DMS 273 treated with DMSO at 0.1 percent for 48 hours (cell line): ENCODE measurements at places on chromosomes 16 and 17.

GRCh38 chr16:85307552-85308364 is 195.5 kb upstream of the CIBAR2 start:
- DNase-seq = no peak

DNA sequence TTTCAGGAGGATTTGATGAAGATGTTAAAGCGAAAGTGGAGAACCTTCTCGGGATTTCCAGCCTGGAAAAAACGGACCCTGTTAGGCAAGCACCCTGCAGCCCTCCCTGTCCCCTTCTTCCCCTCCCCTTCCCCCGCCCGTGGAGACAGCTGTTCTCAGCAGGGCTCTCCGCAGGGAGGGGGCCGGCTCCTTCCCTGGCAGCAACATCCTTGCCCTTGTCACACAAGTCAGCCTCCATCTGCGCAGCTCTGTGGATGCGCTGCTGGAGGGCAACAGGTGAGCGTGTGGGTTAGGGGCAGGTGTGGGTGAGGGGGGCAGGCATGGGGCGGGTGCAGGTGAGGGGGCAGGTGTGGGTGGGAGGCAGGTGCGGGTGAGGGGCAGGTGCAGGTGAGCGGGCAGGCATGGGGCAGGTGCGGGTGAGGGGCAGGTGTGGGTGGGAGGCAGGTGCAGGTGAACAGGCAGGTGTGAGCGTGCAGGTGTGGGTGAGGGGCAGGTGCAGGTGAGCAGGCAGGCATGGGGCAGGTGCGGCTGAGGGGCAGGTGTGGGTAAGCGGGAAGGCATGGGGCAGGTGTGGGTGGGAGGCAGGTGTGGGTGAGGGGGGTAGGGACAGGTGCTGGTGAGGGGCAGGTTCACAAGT is 9.4 kb downstream of the CYBC1 start:
- no peak for DNase-seq

DNA sequence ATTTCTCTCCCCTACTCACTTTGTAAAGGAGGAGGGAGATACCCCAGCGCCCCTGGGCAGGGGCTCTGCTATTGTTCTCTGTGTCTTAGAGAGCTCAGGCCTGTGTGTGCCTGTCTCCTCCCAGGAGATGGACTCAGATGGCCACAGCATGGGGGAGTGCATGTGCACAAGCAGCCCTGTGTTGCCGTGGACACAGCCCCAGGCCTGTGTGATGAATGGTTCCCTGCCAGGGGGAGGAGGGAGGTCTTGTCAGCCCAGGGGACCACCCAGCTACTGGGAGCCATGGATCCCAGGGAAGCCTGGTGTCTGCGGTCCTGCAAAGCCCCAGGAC is 26.3 kb downstream of the GINS2 start:
- no peak for DNase-seq

GRCh38 chr17:29927546-29927945 is 2.5 kb downstream of the SSH2 start:
- no peak for DNase-seq

- no peak for DNase-seq
These were observed 143.7 kb upstream of the RCVRN start for GRCh38 chr17:10048629-10049350.

DNA sequence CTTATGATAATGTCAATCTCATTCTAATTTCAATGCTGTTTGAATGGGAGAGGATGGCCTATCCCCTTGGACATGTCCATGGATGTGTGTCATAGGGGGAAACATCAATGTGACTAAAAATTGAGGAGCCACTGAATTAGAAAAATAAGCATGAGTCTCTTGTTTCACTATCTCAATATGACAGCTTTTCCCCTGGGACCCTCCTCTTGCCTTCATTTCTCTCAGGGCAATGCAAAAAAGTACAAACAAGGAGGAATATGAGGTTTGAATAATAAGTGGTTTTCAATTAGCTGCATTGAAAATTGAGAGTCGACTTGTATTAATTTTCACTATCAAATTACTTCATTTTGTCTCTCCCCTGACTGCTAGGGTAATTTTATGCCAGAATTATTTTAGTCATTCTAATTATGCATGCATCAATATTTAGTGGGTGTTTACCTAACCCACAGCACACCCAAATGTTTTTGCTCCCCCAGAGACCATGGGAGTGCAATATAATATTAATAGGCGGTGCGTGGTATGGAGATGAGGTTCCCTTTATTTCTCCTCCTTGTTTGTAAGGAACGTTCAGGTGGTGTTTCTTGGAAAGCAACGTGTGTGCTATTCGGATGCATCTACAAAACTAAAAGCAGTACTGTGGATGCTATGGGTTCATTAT is 6.8 kb upstream of the SDR42E1 start:
- DNase-seq = no peak

DNA sequence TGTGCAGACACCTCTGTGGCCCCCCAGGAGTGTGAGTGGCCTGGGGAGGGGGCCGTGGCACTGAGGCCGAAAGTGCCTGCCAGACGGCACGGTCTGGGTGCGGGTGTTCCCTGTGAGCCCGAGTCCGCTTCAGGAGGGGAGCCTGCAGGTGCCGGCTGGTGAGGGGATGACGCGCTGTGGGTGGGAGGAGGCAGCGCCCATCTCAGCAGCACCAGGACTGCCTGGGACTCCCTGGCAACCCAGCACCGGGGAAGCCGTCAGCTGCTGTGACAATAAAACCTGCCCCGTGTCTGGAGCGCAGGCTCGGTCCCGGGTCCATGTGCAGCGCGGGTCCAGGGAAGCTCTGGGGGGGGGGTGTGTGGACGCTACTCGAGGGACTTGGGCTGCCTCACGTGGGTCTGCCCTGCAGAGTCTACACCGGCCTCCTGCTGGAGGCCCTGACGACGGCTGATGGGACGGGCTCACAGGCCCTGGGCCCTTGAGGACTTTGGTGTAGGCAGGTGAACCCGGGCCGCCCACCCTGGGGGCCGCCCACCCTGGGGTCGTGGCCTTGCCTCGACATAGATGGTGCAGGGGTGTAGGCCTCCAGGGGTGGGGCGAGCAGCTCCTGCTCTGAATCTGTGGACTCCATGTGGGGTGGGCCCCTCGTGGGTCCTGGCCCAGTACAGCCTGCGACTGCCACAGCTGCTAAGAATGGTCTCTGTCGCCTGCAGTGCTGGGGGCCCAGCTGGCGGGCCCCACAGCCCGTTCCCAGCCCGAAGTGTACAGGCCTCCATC is 5.9 kb upstream of the RAB40C start:
- no peak for DNase-seq

DNA sequence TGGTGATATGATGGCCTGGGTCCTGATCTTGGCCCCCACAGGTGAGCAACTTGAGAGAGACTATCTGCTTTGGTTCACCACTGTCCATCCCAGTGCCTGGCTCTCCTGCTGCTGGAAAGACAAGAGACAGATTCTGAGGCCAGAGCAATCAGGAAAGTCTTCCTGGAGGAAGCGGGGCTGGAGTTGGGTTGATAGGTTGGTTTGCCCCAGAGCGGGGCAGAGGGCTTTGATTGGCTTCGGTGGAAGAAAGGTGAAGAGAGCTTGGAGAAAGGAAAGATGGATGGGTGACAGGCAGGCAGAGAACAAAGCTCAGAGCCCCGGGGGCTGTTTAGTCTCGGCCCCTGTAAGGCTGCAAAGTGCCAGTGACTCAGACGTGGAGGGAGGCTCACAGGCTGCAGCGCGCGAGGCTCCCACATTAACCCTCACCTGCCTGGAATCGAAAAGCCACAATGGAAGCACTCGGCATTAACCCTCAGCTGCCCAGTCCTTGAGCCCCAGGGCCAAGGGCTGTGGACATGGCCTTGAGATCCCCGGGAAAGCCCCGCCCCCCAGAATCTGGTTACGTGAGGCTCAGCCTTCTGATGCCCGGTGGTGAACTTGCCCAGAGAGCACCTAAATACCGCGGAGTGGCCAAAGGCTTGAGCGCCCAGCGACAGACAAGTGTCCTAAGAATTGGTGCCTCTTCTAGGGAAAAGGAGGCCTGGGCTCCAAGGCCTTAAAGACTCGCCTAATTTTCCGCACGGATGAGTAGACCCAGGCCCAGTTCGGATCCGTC is 996 bp upstream of the CPNE2 start:
- no peak for DNase-seq

DNA sequence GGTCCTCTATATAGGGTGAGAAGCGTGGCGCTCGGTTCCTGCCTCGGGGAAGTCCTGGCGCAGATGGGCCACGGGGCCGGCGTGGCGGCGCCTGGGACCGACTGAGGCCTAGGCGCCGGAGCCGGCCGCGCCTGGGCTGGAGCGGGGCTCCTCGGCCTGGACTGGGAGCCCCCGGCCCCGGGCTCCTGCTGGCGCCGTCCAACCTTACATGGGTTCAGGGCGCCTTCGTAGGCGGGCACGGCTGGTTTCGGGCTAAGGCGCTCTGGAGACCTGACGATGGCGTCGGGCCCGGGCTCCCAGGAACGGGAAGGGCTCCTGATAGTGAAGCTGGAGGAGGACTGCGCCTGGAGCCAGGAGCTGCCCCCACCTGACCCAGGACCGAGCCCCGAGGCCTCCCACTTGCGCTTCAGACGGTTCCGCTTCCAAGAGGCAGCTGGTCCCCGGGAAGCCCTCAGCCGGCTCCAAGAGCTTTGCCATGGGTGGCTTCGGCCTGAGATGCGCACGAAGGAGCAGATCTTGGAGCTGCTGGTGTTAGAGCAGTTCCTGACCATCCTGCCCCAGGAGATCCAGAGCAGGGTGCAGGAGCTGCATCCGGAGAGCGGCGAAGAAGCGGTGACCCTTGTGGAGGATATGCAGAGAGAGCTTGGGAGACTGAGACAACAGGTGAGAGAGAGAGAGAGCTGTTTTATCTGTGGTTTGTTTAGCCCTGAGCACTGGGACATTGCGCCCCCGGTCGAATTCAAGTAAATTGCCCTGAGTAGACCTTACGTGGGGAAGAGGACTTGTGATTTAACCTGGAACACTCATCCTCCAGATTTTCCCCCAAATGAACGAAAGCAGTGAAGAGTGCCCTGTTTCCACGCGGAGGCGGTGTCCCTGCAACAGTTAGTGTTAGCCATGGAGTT is 504 bp downstream of the ZNF263 start:
- DNase-seq = no peak

- DNase-seq = no peak
These were observed 30.1 kb downstream of the SOCS1 start for GRCh38 chr16:11225677-11226549.

DNA sequence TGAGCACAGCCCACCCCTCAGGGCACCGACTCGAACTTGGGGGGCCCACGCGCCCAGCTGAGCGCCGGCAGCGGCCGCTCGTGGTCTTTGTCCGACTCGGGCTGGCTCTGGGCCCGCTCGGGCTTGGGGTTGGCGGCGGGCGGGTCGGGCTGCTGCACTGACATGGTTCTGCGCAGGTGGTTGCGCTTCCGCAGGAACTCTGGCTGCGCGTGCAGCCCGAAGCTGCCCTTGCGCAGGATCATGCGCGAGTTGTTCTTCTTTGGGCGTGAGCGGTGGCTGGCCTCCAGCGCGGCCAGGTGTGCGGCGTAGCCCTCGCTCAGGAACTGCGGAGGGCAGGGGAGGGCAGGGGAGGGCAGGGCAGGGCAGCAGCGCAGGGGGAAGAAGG is 11.1 kb downstream of the PIMREG start:
- no peak for DNase-seq

DNA sequence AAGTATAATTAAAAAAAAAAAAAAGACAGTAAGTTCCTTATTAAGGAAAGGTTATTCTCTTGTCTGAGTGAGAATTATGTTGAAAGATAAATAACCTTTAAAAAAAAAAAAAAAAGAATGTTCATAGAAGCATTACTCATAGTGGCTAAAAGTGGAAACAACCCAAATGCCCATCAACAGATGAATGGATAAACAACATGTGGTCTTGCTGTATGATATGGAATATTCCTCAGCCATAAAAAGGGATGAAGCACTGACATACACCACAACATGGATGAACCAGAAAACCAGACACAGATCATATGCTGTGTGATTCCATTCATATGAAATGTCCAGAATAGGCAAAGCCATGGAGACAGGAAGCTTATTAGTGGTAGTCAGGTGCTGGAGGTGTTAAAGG is 9.2 kb upstream of the CCNF start:
- no peak for DNase-seq

DNA sequence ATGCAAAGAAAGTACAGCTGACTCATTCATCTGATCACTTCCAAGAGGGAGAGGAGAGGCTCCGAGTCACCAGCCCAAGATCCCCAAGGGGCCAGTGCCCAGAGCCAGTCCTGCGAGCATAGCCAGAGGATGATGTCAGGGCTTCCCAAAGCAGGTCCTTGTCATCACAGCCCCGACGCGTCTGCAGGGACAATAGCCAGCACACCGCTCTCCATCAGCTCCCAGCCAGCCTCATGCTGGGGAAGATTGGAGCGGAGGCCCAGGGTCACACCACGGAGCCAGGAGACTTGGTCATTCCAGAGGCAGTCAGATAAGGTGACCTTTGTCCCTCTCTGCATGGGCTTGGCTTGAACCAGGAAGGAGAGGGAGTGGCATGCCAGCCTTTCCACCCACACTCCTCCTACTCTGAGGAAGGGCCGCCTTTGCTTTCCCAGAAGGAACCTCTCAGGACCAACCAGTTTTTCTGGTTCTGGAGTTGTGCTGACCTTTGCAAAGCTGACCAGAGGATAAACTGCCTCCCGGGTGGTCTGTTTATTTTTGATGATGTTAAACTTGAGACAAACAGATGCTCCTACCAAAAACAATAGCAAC is 58.3 kb upstream of the ARHGAP44 start:
- no peak for DNase-seq

GRCh38 chr17:73943416-73944110 is 259.9 kb upstream of the RPL38 start:
- no peak for DNase-seq

DNA sequence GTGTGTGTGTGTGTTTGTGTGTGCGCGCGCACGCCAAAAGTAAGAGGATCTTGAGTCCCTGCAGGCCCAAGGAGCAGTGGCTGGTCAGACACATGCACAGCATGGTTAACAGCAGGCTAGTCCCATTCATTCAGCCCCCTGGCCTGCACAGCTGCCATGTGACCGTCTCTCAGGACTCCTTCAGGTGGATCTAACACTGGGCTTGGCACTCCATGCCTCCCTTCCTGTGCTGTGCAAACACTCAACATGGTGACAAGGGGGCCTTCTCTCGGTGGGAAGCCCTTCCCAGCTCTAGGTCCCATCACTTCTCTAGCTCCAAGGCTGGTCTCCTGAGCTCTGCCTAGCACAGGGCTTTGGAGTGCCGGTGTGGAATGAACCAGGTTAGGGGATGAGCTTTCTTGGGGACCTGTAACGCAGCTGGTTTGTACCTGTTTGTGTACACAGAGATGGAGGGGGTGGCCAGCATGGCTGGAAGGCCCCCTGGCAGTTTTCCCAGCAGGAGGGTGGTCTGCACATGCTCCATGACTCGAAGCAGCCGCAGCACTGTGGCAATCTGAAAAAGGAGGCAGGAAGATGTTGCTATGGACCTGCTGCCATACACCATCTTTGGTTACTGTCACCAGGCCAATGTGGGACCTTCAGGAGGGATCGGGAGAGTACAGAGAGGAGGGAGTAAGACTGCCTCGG is 69.4 kb upstream of the GCSH start:
- no peak for DNase-seq

DNA sequence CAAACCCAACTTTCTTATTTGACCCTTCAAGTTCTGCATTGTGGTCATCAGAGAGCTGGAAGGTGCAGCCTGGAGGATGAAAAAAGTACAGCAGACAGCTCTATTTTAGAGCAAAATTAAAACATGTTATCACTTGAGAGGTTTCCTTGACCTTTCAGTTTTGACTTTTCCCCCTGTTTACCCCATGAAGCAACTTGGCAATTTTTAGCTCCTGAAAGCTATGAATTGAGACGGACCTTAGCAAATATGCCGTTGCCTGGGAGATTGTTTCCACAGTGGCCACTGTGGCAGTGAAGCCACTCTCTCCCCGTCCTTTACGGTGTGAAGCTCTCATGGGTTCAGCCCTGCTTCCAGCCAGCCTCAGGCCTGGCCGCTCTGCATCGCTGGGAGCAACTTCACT is 398.6 kb downstream of the CPPED1 start:
- DNase-seq = no peak
